Aorta (tissue), 5 donors: ENCODE measurements at places on chromosomes 6 and 20. TPM values are rescaled to one million over a fixed set of nuclear protein-coding genes. Genes with fewer than 3 reads are reported as not detected.

RAET1E gene
- 0.18 TPM for total RNA-seq

PROKR2 gene
- total RNA-seq: not detected

KCNB1 gene
- 2.0 TPM for total RNA-seq

SPEF1 gene
- total RNA-seq: not detected

TCP1 gene
- total RNA-seq: 146 TPM

CCM2L gene
- total RNA-seq: 11.0 TPM

DLK2 gene
- not detected for total RNA-seq

SLC17A3 gene
- not detected for total RNA-seq
